NCI-H2081 treated with DMSO at 0.1 percent for 48 hours (cell line): ENCODE measurements at places on chromosomes 1 and 21.

GRCh38 chr21:43813656-43813980 lies 24.2 kb downstream of the RRP1 start:
- no peak for DNase-seq

GRCh38 chr1:27967884-27968466 lies 8.2 kb downstream of the XKR8 start:
- no peak for DNase-seq

GRCh38 chr1:182080955-182081582 lies 19.6 kb upstream of the ZNF648 start:
- DNase-seq = no peak

DNA sequence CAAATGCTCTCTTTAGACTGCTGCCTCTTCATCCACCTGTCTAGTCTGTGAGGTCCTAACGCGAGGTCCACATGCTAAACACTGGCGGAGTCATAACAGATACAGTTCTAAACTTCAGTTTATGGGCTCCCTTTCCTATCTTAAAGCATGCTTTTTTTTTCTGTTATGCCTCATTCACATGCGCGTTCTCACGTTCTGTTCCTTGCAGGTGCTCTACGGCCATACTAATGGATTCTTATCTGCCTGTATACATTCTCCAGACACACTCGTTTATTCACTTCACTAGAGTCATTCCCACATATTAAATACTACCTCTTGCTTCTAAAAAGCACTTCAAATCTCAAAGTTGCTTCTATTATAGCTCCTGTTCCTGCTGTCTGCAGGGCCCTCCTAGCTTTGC lies 38.7 kb downstream of the PHC2 start:
- DNase-seq = no peak
